Stimulated activated CD4-positive, alpha-beta T cell treated with anti-CD3 and anti-CD28 coated beads, Interleukin-12 subunit alpha, Interleukin-12 subunit beta, amount 100 ng/mL, for 24 hours (primary cell): ENCODE measurements at places on chromosomes 16 and 17.

GRCh38 chr17:45820052-45820780 is 24.5 kb upstream of the SPPL2C start:
- no peak for DNase-seq

- DNase-seq: no peak
Measured at GRCh38 chr17:75703591-75703990, 17.7 kb upstream of the ITGB4 start.

DNA sequence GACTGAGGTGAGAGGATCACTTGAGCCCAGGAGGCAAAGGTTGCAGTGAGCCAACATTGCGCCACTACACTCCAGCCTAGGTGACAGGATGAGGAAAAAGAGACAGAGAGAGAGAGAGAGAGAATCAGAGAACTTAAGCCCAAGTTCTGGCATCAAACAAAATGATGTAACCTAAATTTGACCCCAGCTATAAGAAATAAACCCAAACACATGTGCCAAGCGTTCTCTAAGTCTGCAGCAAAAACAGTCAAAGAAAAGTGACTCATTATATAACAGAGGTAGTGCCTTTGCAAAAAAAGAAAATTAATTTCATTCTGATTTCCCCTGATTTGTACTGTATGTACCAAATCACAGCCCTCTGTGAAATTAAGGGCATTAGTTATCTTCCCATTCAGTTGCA is 89.5 kb downstream of the CDH11 start:
- no peak for DNase-seq

GRCh38 chr17:45965812-45966211 is 33.2 kb upstream of the STH start:
- no peak for DNase-seq

DNA sequence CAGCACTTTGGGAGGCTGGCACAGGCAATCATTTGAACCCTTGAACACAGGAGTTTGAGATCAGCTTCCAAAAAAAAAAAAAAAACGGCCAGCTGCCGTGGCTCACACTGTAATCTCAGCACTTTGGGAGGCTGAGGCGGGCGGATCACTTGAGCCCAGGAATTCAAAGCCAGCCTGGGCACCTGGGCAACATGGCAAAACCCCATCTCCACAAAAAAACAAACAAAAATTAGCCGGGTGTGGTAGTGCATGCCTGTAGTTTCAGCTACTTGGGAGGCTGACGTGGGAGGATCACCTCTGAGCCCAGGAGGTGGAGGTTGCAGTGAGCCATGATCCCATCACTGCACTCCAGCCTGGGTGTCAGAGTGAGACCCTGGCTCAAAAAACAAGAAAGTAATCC is 39.0 kb downstream of the GRB2 start:
- DNase-seq: no peak

DNA sequence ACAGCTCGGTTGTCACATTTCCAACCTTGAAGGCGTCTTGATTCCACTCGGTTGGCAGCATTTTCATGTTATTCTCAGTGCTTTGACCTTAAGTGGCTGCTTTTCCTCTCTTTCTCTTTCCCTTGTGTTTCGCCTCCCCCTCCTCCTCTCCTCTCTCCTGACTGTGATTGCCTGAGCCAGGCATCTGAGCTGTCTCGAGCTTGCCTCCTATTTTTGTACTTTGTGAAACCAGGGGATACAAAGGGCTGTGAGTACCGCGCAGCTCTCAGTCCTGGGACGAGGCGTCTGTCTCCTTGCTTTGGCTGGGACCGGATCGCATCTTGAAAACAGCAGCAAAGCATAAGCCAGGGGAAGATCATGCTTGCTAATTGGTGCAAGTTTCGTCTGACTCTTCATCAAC is 48.8 kb upstream of the SDK2 start:
- DNase-seq: no peak

DNA sequence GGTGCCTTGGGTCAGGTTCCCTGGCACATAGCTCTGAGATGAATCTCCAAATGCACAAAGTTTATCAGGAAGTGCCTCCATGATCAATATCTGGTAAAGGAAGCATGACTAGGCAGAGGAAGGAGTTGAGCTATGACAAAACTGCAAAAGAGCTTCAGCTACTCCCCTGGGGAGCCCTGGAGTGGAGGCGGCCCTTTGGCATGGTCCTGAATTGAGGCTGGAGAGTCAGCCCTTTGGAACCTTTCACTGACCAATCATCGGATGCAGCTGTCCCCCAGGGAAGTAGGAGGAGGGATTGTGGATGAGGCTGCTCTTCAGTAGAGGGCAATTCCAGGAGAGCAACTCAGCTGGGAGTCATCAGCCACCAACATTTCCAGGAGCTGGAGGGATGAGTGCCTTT is 46.1 kb upstream of the NLRP1 start:
- DNase-seq: no peak

GRCh38 chr16:50455288-50455845 is 86.6 kb upstream of the BRD7 start:
- DNase-seq: no peak

DNA sequence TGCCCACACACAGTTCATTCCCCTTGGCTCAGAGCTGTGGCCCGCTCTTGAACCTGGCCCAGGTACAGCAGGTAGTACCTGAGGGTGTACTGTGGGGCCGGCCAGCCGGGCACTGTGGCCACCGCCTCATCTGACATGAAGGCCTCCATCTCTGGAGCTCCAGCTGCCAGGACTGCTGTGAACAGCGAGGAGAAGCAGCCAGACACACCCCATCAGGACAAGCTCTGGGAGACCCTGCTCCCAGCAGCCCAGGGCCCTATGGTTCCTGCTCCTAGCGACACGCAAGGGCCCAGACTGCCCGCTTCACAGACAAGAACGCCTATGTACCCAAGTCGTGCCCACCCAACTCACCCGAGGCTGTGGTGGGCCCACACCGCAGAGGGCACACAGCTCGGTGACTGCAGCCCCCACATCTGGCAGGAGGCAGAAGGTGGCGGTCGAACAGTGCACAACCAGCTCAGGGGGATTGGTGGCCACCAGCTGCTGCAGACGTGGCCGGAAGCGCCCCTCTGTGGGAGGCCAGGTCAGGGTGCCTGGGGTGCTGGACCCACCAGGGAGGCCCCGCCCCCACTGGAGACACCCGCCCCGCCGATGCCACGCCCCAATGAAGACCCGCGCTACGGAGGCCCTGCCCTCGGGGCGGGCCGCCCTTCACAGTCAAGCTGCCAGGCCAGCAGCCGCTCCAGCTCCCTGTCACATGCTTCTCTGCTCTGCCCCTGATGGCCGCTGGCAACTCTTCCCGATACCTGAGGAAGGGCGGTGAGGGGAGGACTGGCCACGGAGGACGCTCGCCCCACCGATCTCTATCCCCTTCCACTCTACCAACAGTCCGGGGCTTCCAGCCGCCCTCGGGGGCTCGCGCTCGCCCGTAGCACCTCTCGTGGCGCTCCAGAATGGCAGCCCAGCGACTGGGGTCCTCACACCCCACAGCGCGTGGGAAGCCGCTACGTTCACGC is 1.1 kb upstream of the STUB1 start:
- no peak for DNase-seq

DNA sequence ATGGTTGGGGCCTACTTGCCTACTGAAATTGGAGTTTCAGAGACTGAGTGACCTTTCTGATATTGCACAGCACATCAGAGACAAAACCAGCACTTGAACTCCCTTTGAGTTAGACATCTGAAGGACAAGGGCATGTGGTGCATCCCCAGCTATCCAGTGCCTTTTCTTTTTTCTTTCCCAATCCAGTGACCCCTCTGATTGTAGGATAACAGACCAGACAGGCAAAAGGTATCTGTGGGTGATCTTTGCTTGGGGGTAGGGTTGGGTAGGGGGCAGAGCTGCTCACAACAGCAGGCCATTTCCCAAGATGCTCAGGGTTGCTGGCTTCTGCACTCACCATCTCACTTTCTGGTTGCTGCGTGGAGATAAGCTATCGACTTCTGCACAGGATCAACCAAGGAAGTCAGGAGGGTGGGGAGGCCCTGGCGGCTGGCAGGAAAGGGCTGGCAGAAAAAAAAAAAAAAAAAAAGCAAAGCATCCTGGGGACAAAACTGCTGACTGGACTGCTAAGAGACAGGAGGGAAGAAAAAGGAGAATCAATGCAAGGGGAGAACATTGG is 42.2 kb downstream of the HOXB1 start:
- no peak for DNase-seq

DNA sequence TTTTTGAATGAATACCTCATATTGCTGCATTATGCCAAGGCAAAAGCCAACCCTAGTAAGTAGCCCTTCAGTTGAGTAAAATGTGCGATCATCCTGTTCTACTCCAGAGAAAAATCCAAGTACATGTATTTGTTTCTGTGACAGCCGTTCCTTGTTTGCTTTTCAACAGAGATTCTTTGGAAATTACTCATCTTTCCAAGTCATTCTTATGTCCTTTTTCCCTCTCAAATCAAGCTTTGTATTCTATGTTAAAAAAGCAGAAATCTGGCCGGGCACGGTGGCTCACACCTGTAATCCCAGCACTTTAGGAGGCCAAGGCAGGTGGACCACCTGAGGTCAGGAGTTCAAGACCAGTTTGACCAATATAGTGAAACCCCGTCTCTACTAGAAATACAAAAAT is 112.9 kb upstream of the HAS3 start:
- DNase-seq: no peak

GRCh38 chr16:84594725-84595038 is 23.2 kb downstream of the COTL1 start:
- DNase-seq: no peak

DNA sequence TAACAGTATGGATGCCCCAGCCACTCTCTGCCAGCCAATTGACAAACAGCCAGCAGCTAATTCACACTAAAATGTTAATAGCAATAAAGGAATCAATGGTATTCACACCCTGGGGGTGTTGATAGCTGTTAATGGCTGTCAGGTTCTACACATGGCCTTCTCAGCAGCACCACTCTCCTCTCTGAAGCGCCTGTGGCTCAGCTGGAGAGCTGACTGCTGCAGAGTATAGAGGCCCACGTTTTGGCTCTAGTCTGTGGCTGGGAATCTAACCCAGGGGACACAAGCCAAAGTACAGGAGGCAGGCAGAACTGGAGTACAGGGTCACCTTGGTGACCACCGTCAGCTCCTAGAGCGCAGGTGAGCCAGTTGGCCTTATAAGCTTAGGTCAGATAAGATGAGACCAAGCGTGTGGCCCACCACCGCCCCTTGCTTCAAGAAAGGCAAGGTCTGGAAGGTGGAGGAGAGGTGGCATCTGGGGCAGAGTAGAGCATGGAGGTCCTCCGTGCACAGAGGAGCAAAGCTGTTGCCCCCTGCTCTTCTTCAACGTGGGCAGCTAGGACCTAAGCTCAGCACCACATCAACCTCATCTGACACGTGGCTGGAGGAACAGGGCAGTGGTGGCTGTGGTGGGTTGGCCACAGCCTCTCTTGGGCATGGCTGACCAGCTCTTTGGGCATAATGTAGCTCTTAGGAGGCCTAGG is 25.4 kb downstream of the CCR7 start:
- no peak for DNase-seq

- no peak for DNase-seq
Measured at GRCh38 chr16:67917852-67918236, 13.8 kb downstream of the CTRL start.

DNA sequence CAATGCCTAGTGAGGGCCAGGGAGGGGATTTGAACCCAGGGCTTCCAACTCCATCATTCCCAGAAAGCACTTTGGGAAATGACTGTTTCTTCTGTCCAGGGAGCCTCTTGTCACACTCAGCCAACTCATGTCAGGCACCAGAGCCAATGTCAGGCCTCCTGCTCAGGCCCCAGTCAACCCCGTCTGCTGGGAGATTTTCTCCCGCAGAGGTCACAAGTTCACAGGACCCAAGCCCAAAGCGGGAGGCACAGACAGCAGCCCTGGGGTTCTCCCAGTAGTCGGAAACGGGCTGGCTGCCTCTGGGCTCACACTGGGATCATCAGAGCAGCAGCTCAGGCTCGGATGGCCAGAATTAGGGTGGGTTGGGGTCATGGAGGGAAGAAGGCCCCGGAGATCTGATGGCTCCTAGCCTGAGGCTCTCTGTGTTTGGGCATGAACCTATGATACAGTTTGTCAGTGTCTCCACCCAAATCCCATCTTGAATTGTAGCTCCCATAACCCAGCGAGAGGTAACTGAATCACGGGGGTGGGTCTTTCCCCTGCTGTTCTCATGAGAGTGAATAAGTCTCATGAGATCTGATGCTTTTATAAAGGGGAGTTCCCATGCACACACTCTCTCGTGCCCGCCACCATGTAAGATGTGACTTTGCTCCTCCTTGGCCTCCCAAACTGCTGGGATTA is 255.5 kb downstream of the PARN start:
- no peak for DNase-seq

GRCh38 chr17:56913353-56913866 is 439 bp downstream of the TRIM25 start:
- DNase-seq: no peak

- DNase-seq: no peak
Measured at GRCh38 chr17:62892061-62892675, 73.9 kb upstream of the TANC2 start.

- DNase-seq: no peak
Measured at GRCh38 chr17:78141437-78142118, 4.6 kb upstream of the C17orf99 start.

DNA sequence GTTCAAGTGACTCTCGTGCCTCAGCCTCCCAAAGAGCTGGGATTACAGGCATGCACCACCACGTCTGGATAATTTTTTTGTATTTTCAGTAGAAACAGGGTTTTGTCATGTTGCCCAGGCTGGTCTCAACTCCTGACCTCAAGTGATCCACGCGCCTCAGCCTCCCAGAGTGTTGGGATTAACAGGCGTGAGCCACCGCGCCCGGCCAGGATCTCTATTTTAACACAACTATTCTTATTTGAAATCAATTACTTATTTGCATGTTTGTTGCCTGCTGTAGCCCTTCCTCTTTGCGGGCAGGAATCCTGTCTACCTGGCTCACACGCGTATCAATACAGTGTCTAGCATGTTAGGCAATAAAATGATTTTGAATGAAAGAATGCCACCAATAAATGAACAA is 818 bp upstream of the CNEP1R1 start:
- no peak for DNase-seq

DNA sequence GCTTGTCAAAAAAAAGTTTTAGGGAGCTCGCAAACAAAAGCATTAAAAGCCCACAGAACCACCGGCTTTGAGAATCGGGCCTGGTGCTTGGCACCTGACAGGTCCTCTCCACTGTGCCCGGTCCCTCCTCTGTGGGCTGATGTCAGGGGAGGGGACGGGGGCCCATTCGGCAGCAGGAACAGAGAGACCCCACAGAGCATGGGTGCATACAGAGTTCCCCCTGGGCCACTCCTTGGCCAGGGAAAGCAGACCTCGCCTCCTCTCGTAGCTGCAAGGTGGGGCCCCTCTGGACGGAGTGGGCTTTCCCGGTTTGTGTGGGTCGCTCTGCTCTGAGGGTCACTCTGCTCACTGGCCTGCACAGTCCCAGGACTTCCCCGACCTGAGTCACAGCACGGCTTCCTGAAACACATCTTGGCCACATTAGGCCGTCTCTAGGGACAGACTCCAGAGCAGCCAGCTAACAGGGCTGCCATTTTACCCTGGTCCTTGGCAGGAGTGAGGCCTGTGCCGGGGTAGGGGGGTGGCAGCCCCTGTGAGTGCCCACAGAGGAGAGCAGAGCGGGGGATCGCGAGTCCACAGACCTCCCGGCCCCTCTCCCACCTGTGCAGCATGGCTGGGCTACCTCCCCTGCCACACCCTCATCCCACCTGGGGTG is 11.1 kb downstream of the CBFA2T3 start:
- no peak for DNase-seq

GRCh38 chr16:88924834-88925539 is 52.0 kb downstream of the CBFA2T3 start:
- DNase-seq: no peak
